ENCODE measurements at places on chromosomes 11 and 22. TPM values are rescaled to one million over a fixed set of nuclear protein-coding genes. Genes with fewer than 3 reads are reported as not detected.
A peak's percentile ranks its signal among the peaks of the same experiment; 100 is the strongest.

GRCh38 chr22:29342577-29343312, 27.2 kb upstream of the RASL10A start:
- DNase-seq: no peak

DNA sequence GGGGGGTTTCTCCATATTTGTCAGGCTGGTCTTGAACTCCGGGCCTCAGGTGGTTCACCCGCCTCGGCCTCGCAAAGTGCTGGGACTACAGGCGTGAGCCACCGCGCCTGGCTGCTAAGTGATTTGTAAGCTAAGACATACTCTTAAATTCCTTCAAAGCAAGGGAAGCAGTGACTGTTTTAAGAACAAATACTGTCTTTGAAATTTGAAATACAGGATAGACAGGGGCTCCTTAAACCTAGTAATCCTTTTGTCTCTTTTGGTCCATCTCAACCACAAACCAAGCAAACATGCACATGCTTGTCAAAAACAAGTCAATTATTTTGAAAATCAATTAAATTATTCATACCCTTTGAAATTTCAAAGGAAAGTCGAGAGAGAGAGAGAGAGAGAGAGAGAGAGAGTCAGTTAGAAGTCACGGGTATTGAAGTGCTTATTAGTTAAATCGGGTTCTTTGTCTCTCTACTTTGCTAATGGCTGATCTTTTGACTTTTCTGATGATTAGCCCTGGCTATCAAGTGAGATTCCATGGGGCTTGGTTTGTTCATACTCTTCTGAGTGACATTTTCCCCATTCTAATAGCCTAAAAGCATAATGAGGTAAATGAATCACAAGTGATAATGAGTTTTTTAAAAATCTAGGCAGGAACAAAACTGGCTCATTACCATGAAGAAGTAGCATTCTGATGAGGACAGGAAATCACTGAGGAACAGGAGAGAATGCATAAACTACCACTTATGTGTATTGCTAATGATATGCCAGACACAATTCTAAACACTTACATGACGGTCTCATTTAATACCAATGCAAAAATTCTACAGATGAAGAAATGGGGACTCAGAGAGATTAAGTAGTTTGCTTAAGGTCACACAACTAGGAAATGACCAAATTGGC, 48.0 kb downstream of the MCHR1 start:
- no peak for DNase-seq

- no peak for DNase-seq
These were observed 44.4 kb downstream of the CHRDL2 start for GRCh38 chr11:74686792-74687191.

DNA sequence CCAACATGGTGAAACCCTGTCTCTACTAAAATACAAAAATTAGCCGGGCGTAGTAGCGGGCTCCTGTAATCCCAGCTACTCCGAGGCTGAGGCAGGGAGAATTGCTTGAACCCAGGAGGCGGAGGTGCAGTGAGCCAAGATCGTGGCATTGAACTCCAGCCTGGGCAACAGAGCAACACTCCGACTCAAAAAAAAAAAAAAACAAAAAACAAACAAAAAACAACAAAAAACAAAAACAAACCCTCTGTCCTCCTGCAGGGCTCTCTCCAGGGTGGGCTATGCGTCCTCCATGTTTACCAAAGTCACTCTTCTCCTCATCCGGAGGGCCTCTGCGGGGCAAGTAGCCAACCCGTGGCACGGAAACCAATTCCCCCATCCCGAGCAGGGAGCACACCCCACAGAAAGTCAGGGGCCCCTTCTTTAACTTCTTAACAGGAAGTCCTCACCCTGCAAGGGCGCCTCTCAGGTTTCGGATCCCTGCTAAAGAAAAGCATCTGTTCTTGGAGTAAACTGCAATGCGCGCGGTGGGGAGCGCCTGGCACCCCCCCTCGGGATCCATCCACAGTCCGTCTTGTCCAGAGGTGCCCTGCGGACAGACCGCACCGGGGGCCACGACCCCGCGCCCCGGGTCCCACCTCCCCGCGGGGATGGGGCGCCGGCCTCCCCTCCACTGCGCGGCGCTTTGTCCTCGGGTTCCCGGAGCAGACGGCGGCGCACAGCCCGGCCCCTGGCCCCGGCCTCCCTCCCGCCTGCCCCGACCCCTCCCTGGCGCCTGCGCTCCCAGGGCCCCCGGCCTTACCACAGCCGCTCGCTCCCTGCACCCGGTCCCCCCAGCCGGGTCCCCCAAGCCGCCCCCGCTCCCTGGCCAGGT, 712 bp downstream of the CERK start:
- DNase-seq: no peak

DNA sequence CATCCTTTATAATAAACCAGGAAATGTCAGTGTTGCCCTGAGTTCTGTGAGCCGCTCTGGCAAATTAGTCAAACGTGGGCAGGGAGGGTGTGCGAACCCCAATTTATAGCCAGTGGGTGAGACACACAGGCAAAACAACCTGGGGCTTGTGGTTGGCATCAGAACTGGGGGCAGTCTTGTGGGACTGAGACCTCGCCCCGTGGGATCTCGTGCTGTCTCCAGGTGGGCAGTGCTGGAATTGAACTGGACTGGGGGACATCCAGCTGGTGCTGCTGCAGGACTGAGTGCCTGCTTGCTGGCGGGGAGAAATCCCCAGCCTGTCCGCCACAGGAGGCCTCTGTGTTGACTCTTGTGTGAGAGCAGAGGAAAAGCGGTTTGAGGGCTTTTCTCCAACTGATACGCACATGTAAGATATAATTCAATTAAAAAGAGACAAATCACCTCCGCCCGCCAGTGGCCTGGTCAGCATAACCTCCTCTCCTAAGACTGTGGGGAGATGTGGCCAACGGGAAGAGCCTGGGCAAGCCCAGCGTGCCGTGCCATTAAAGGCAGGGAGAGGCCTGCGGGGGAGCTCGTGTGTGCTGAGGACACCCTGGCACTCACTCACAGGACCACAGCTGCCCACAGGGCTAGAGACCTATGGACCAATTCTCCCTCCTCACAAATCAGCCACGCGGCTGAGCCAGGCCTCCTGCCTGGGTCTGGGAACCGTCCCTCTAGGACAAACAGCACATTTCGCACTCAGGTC, 18.4 kb downstream of the SULT4A1 start:
- no peak for DNase-seq

GRCh38 chr22:43627485-43628213, 184.5 kb downstream of the EFCAB6 start:
- DNase-seq: peak; percentile 52

DNA sequence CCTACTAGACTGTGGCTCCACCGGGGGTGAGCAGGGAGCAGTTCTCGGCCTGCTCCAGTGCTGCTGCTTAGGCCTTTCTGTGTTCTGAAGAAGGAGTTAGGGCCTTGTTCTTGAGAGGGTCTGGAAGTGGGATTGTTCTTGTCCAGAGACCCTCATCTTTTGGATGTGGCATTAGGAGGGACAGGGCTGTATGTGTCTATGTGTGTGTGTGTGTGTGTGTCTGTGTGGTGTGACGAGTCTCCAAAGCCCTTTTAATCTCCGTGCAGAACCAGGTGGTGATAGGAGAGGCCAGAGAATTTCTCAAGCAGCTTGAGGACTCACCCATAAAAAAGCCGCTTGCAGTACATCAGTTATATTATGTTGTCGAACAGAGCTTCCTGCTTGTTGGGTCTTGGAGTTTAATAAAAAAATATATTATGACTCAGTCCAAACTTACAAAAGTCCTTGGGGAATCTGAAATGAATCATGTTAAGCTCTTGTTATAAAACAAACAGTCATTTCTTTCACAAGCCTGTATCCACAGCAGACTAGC, 196.5 kb downstream of the TENM4 start:
- DNase-seq: peak; percentile 20

GRCh38 chr11:3894128-3894731, 38.8 kb downstream of the STIM1 start:
- no peak for DNase-seq

- DNase-seq: no peak
These were observed 82.4 kb downstream of the MED15 start for GRCh38 chr22:20589614-20590476.

Gene ARL2
- 260 TPM for total RNA-seq

Gene GGT5
- total RNA-seq: 54.4 TPM

Gene KIAA0930
- 98.1 TPM for total RNA-seq

Gene CCDC73
- not detected for total RNA-seq

Gene APOA5
- not detected for total RNA-seq

Gene APOL6
- 3.9 TPM for total RNA-seq

All from lower leg skin (tissue), 4 donors.